Choroid plexus epithelial cell (primary cell): ENCODE measurements at places on chromosomes 5 and 9.
A peak's percentile ranks its signal among the peaks of the same experiment; 100 is the strongest.

DNA sequence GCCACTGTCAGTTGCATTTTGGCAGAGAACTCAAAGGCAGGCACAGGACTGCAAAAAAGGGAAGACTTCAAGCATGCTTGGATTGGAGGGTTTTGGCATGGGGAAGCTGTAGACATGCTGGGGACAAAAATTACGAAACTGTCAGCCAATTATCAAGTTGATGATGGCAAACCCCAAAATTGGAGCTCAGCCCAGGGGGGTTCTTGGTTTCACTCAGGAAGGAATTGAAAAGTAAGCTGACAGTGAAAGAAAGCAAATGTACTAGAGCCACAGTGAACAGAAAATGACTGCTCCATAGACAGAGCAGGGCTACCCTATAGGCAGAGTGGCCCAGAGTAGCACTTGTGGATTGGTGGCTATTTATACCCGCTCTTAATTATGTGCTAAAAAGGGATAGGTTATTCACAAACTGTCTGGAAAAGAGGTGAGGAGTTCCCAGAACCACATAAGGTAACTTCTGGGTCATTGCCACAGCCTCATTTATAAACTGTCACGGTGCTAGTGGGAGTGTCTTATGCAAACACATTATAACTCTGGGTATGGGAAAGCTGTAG, 14.6 kb upstream of the CFAP95 start:
- no peak for DNase-seq

DNA sequence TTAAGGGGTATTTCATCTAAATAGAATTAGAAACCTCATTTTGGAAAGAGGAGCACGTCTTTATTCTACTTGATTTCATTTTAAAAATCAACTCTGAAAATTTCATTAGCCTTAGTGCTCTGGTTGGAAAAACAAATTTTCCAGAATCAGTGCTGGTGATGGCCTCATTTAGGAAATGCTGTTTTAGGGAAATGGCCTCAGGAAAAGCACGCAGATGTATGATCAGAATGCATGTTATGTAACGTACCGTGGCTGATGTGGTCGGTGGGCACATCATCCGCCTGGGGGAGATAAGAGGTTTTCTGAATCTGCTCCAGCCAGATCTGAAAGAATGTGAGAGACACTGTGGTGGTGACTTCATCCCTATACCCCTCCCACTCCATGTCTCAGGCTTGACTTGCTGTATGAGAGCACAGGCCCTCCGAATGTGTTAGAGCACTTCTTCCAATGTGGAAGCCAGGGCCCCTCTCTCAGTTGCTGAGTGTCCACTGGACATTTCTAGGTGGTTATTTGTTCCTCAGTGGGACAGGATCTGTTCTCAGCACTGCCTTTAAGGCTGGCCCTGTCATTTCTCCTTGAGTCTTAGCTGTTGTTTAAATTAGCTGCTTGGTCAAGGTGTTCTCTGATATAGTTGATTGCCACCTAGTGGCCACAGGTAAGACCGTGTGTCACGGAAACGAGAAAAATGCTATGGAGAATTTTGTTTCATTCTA, 96.5 kb downstream of the ARHGAP26 start:
- DNase-seq: peak; percentile 87

DNA sequence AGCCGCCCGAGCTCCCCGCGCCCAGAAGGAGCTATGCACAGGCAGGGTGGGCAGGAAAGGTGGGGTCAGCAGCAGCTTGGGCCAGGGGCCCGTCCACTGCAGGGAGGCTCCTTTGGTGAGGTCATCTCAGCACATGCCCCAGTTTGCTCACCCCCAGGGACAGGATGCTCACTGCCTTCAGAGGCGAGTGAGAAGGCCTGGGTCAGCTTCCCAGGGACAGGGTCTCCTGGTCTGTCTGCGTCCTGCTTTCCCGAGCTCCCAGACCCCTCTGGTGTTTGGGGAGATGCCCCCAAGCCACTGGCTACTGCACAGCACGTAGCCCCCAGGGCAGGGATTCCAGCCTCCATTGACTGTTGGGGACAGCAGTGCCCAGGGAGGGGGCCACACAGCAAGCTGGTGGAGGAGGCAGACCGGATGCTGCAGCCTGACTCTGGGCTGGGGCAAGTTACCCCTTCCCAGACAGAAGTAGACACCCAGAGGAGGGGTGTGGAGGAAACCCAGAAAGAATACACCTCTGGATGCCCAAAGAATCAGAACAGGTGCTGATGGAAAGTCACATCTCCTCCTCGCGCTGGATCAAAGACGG, 581 bp upstream of the SARDH start:
- DNase-seq: no peak

DNA sequence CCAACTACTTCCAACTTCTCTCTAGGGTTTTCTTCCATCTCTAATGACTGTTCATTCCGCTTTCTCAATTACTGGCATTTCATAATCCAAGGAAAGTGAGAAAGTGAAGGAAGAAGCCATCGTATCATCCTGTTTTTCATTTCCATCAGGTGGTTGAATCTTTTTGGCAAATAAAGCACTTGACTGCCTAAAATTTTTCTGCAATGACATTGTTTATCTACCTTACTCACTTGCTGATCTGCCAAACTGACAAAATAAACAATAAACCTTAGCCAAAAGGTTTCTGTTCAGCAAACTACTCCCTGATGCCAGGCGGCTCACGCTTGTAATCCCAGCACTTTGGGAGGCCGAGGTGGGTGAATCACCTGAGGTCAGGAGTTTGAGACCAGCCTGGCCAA, 18.4 kb downstream of the FNBP1 start:
- no peak for DNase-seq

DNA sequence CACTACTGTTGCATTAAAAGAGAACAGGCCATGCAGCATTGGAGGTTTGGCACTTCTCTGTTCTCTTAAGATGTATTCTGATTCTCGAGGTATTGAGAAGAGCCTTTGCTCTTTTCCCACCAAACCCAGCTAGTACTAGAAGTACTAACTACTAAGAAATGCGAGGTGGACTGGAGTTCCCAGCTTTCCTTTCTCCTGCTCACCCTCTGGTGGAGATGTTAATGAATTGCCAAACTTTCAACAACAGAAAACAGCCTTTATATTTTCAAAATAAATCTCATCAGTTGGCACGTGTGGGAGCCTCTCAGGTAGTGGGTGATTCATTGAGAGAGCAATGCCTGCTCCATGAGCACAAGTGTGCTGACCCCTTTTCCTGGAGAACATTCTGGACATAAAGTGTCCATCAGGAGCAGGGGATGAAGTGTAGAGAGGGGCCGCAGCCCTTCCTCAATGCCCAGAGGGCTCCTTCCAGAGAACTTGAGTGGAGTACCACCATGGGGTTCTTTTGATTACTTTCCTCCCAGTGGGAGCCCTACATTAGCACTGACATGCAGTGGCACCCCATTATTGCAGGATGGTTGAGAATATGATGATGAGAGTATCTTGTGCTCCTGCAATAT, 45.7 kb downstream of the TMEM174 start:
- DNase-seq: peak; percentile 84

DNA sequence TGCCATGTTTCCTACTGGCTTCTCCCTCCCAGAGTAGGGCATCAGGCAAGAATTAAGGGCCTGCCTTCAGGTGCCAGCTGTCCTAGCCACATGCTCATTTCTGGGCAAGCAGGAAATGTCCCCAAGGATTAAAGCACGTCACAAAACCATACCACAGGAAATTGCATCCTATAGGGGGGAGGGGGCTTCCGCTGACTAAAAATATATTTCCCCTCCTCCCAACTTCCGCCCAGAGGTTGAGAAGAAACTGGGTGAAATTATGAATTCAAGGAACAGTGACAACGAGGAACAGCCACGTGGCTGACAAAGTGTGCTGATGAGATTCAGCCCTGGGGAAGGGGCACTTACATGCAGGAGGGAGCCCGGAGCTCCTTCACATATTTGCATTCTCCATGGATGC, 4.1 kb downstream of the HBEGF start:
- DNase-seq: no peak

GRCh38 chr5:76850543-76851145, 830 bp downstream of the S100Z start:
- DNase-seq: no peak

GRCh38 chr5:32014096-32014745, 159.9 kb downstream of the GOLPH3 start:
- no peak for DNase-seq

DNA sequence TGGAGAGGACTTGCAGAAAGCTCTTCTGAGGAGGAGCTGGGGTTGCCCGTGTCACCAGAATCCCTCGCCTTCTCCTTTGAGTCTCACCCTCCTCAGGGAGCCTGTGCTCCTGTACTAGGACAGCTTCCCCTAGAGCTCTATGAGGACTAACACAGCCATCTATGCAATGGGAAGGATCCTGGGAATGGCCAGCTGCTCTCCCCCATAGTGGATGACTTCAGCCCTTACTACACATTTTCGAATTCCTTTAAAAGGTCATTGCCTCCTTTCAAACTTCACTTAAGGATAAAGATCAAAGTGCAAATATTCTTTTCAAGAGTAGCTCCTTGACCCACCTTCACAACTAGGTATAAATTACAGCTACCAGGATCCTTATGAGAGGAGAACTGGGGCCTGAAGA, 55.1 kb downstream of the PRDM6 start:
- DNase-seq: no peak

DNA sequence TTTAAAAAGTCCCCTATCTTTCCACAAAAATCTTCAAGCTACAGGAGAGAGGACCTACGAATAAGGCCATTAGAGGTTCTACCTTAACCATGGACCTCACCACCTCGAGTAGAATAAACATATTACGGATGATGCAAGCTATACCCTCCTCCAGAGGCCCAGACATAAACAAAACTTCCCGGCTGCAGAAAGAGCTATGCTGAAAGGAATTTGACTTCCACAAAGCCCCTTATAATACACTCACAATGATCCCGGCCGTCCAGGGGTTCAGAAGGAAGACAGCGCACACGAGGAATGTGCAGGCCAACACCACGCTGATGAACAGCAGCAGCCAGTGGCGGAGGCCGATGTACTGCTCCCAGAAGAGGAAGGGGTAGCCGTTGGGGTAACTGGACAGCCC, 59.0 kb downstream of the PTCH1 start:
- peak; percentile 74 for DNase-seq

GRCh38 chr9:78213712-78214111, 22.2 kb upstream of the CEP78 start:
- DNase-seq: peak; percentile 77

- DNase-seq: no peak
Measured at GRCh38 chr5:84292788-84293653, 91.7 kb downstream of the EDIL3 start.

DNA sequence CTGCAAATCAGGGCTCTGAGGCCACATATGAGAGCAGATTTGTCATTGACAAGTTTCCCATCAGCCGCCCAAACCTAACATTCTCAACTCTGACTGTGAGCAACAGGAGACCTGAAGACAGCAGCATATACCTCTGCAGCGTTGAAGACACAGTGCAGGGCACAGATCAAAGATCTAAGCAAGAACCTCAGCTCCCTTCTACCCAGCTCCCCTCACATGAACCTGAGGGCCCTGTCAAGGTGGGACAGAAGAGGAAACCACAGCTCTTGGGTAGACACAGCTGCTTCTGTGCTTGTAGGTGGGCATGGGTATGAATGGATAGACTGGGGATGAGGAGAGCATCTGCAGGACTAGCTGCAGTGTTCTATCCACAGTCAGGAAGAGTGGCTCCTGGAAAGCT, 8.7 kb upstream of the PRSS3 start:
- no peak for DNase-seq

GRCh38 chr5:97628031-97628430, 445.0 kb upstream of the RIOK2 start:
- no peak for DNase-seq

- no peak for DNase-seq
Measured at GRCh38 chr9:91920630-91921350, 29.2 kb downstream of the ROR2 start.

DNA sequence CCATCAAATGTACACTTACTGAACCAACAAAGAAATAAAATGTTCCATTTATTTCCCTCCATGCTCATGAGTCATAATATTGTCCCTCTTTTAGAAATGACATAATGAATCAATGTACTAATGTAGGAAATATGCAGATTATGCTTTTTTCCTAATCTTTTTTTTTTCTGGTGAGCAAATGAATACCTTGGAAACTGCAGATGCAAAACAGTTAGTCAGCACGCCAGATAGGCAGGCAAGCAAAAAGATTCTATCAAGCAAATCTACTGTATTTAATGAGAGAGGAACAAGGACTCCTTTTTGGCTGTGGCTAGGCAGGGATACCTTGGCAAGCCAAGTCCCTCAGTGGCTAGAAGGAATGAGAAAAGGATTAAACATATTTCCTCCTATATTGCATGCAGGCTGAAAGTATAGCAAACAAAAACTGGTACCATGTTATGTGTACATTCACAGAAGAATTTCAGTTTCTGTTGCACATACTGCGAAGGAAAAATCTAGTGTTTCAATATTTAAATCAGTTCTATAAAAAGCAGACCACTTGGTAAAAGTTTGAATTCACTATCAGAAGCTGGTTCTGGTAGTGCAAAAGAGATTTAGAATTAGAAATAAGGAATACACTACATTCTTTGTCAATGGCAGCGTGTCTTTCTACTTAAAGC, 605.4 kb downstream of the TLE1 start:
- peak; percentile 58 for DNase-seq

- no peak for DNase-seq
Measured at GRCh38 chr9:134315716-134316448, 10.4 kb upstream of the RXRA start.

GRCh38 chr5:72497823-72498222, 9.4 kb downstream of the ZNF366 start:
- DNase-seq: no peak

DNA sequence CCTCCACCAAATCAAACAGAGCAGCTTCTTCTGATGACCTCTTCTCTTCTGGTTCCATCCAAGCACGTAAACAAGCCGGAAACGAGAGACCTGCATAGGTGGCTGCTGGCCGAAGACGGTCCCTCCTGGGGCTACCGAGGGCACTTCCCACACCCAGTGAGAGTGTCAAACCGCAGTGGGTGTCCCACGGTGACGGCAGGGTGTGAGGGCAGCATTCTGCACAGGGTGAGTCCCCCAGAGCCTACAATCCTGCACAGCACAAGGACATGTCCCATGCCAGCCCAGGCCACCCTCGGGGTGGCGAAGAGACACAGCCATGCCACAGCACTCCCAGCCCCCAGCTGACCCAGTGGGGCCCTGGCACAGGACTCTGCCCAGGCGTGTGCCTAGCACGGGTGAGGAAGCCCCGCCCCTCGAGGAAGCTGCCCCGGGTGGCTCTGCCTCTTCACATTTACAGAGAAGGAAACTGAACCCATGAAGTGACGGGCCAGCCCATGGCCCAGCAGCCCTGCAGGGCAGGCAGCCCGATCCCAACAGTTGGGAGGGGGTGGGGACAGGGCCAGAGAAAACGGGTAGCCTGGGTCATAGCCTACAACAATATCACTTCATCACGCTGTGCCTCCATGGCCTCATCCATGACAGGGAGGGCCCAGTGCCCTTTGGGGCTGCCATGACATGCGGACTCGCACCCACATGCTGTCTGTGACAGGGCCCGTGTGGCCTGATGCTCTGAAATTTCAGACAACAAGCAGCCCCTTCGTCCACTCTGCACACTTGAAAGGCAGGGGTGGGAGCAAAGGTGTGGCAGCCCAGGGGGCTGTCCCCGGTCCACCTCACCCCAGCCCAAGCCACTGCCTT, 43.2 kb downstream of the SEMA4D start:
- no peak for DNase-seq
